Activated effector memory CD4-positive, alpha-beta T cell treated with anti-CD3 and anti-CD28 coated beads, Interleukin-2, amount 50 U/mL, for 16 hours (primary cell): ENCODE measurements at places on chromosomes 16 and 17.
A peak's percentile ranks its signal among the peaks of the same experiment; 100 is the strongest.

GRCh38 chr16:66599726-66600125, 4.8 kb upstream of the CMTM3 start:
- DNase-seq: no peak

DNA sequence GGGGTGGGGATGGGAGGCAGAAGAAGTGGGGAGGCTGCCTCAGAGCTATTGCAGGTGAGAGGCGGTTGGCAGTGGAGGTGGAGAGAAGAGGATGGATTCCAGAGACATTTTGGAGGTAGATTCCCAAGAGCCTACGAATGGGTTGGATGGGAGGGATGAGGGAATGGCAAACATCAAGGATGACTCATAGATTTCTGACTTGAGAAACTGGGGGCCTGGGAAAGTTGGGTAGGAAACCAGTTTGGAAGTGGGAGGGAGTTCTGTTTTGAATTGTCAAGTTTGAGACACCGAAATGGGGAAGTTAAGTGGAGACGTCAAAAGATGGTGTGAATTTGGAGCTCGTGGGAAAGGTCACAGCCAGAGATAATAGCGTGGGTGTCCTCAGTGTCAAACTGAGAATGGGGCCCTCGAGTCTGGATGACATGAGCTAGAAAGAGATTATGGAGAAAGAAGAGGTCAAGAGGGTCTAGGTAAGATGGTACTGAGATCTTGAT, 6.2 kb upstream of the CYLD start:
- no peak for DNase-seq

DNA sequence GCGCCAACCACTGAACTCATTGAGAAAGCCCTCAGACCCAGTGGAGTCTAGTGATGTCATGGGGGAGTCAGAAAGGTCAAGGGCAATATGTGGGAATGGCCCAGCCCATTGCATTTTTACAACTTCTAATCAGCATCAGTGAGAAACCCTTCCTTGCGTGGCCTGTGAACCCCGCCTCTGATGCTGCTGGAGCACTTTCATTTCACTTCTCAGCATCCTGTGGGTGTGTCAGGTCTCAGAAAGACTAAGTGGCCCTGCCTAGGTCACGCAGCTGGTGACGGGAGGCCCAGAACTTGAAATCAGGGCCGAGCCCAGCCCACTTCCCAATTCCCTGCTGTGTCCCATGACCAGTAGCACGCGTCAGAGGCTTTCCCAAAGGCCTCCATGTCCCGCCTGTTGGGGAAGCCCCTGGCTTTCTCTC, 6.1 kb downstream of the DNAI2 start:
- DNase-seq: peak; percentile 86

DNA sequence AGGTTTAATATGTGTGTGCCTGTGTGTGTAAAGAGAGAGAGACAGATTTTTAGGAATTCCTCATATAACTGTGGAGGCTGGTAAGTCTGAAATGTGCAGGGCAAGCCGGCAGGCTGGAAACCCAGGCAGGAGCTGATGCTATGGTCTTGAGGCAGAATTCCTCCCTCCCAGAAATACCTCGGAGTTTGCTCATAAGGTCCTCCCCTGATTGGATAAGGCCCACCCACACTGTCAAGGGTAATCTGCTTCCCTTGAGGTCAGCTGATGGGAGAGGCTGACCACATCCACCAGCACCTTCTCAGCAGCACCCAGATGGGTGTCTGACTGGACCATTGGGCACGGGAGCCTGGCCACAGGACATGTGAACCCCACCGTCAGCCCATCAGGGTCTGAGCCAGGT, 42.4 kb downstream of the C16orf95 start:
- DNase-seq: no peak

GRCh38 chr17:10894220-10894619, 56.3 kb upstream of the PIRT start:
- DNase-seq: no peak

GRCh38 chr17:63774141-63774968, at the start of gene DDX42:
TSS of gene DDX42 (plus strand) at chr17:63774170. CDS start at chr17:63787050, 12,880 bp downstream.
- DNase-seq: peak; percentile 96

DNA sequence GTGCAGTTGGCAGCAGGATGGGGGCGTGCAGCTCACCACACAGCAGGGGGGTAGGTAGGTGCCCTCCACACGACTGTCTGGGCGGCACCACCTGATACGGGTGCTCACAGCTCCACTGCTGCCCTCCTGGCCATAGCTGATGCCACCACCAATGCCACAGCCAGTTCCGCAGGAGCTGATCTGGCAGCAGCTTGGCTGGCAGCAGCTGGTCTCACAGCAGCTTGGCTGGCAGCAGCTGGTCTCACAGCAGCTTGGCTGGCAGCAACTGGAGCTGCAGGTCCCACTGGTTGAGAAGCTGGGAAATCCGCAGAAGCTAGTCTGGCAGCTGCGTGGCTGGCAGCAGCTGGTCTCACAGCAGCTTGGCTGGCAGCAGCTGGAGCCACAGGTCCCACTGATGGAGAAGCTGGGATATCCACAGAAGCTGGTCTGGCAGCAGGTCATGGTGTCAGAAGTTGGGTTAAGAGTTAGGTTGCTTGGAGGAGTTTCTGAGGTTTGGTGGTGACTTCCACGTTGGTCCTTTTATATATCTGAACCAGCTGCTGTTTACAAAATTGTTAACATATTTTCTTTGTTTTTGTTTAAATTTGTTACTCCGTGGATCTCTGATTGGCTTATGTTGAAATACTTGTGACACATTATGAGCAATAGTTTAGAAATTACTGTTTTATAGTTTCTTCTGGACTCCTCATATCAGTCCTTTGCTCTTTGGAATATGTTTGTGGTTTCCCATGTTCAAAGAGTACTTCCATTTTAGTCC, at the start of gene KRTAP1-5:
Gene KRTAP1-5, minus strand, starts transcription at position 494 of the 757 bp plus-strand sequence. Its CDS starts 53 bp downstream, at position 441.
- DNase-seq: no peak

DNA sequence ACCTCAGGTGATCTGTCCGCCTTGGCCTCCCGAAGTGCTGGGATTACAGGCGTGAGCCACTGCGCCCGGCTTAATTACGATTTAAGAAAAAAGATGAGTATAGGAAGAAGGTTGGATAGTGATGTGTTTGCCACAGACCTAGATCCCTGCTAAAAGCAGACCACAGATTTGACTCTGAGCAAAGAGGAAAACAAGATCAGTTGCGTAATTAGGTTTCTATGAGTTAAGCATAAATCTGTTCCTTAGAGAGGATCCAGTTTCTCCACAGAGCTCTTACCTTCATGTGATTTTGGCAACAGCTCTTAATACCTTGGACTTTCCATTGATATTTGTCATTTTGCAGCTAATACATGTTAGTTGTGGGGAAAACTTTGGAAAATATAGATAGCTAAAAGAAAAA, 31.1 kb downstream of the CDH1 start:
- DNase-seq: no peak

GRCh38 chr16:84600343-84601229, 17.3 kb downstream of the COTL1 start:
- peak; percentile 75 for DNase-seq

DNA sequence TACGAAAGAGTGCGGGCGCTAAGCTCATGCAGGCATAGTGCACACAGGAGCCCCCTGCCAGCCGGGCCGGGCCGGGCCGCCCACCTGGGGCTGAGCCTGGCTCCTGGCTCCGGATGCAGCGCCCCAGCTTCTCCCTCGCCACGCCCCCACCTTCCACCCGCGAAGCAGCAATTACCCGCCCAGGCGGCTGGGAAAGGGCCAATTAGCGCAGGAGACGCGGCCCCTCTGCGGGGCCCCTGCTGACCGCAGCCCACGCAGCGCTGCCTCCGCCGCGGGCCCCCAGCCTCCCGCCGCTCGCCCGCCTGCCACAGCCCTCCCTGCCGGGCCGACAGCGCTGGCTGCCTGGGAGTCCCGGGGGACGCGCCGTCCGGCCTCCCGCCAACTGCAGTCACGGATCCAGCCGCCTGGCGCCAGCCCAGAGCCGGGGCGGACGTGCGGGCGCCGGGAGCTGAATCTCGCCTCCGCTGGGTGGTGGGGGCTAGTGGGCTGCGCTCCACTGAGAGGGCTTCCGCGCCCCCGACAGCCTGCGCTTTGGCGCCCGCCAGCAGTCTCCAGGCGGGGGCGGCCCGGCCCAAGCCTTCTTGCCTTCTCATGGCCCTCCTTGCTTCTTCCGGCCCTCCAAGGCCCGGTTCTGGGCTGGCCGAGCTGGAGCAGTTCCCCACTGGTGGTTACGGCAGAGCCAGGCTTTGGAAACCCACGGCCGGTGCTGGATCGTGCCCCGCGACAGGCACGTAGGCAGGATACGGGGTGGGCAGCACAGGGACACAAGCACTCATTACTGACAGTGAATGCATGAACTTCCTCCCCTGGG, 14.9 kb upstream of the CBFB start:
- DNase-seq: peak; percentile 91

GRCh38 chr16:78507576-78507975, 408.1 kb downstream of the WWOX start:
- DNase-seq: no peak

- DNase-seq: peak; percentile 38
Measured at GRCh38 chr17:15955793-15956541, 11.0 kb downstream of the ADORA2B start.

DNA sequence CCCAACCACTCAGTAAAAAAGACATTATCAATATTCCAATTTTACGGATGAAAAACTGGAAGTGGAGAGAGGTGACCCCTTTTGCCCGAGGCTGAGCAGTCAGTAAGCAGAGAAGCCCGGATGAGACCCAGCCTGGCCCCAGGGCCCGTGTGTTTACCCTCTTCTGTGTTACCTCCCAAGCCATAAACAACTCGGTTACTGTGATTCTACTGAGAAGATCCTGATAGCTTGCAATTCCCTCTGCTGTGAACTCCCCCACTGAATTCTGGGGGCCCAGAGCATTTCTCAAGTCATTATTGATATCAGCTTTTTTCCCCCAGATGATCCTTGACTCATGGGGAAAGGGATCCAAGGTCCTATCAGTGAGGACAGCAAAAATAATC, 482.6 kb upstream of the ERCC4 start:
- no peak for DNase-seq

- no peak for DNase-seq
Measured at GRCh38 chr16:28837672-28838557, 8.2 kb downstream of the TUFM start.

DNA sequence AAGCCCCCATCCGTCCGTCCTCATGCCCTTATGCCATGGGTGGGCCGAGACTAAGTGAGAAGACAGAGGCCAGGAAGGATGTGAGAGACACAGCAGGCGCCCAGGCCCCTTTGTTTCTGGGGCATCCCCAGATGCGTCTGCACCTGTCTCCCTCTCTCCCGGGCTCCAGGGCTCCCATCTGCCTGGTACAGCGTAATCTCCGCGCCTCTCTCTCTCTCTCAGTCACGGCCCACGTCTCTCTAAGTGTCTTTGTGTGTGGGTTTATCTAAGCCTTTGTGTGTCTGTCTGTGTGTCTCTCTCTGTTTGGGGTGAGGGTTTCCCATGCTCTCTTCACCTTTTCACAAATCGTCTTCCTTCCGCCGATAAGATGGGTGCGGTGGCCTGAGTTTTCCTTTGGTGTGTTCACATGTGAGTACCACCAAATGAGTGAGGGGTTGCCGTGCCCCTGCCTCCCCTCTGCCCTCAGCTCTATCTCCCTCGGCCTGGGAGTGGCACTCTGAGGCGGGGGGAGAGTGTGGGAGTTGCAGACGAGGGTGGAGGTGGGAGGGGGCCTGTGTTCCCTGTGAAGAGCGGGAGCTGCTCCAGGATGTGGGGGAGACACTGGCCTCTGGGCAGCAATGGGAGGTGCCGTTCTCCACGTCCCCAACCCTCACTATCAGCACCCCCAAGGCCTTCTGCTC, 25.8 kb upstream of the ABCC3 start:
- DNase-seq: no peak

DNA sequence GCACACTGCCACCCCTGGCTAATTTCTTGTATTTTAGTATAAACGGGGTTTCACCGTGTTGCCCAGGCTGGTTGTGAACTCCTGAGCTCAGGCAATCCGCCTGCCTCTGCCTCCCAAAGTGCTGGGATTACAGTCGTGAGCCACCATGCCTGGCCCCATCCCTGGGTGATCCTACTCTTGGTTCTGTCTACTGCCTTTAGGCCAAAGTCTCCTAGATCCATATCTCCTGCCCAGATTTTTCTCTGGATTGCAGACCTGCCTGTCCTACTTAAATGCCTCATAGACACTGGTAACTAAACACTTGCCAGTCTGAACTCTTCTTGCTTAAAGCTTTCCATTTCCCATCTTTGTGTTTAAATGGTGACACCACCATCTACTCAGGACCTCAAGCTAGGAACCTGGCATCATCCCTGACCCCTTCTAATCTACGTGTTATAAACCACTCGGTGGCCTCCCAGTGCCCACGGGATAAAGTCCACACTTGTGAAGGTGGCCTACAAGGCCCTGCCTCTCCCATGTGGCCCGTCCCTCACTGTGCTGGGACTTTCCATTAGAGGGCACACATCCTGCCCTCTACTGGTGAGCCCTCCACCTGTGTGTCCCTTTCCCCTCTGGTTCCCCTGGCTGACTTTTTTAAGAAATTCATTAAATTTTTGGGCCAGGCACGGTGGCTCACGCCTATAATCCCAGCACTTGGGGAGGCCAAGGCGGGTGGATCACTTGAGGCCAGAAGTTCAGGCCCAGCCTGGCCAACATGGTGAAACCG, 51.1 kb downstream of the USP43 start:
- DNase-seq: no peak

- DNase-seq: no peak
Measured at GRCh38 chr17:6700948-6701307, 12.2 kb downstream of the SLC13A5 start.

DNA sequence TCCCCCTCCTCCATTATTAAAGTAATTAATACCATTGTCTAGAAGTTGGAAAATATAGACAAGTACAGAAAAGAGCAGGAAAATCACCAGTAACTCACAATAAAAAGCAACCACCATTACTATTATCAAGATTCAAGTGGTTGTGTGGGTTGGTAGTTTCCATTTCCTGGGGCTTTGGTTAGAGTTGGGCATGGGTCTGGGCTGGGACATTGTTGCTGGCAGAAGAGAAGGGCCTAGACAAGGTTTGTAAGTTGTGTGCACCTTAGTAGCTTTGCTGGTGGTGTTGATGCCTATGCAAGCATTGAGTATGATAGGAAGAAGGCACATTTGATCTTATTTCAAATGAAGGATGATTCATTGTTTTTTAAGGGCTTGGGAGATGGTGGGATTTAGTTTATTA, 25.4 kb upstream of the NFATC3 start:
- peak; percentile 50 for DNase-seq

DNA sequence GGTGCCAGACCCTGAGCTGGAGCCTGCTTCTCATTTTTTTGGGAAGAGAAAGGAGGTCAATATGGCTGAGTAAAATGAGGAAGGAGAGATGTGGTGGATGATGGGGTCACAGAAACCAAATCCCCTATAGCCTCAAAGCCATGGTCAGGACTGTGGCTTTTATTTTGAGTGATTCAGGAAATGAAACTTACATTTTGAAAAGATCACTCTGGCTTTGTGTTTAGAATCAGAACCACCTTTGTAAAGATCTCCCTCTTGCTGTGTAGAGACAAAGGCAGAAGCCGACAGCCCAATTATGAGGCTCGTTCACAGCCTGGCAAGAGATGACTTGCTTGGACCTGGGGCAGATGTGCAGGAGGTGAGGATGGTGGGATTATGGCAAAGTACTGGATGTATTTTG, 121.6 kb upstream of the ANKFN1 start:
- DNase-seq: no peak

- no peak for DNase-seq
Measured at GRCh38 chr16:11640987-11641817, 27.1 kb upstream of the SNN start.
